ENCODE measurements at places on chromosomes 3 and 15.

GRCh38 chr3:111035316-111035715, 36.3 kb upstream of the NECTIN3 start:
- no peak for DNase-seq

GRCh38 chr3:186529201-186529999, 14.8 kb downstream of the CRYGS start:
- DNase-seq = no peak

- DNase-seq = no peak
Measured at GRCh38 chr3:182400838-182401237, 392.5 kb upstream of the ATP11B start.

GRCh38 chr3:117645561-117646242, 936.1 kb downstream of the TUSC7 start:
- no peak for DNase-seq

GRCh38 chr3:169835533-169835932, 22.8 kb upstream of the LRRC34 start:
- DNase-seq = no peak

DNA sequence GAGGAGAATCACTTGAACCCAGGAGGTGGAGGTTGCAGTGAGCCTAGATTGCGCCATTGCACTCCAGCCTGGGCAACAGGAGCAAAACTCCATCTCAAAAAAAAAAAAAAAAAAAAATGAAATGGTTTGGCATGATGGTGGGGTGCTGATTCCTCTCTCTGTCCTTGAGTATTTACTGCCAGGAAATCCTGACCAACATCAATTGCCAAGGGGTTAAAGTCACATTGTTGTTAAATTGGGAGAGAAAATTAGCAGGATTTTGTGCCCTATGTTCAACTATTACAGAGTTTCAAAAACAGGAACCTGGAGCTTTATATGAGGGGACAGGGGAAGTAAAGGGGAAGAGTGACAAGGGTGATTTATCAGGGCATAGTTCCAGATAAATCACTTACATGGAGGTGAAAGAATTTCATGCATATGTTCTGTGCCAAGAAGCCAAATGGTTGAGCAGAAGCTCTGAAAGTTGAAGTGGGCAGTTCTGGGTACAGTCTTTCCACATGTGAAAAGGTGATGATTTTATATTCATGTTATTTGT, 70.5 kb upstream of the TSEN2 start:
- DNase-seq = no peak

DNA sequence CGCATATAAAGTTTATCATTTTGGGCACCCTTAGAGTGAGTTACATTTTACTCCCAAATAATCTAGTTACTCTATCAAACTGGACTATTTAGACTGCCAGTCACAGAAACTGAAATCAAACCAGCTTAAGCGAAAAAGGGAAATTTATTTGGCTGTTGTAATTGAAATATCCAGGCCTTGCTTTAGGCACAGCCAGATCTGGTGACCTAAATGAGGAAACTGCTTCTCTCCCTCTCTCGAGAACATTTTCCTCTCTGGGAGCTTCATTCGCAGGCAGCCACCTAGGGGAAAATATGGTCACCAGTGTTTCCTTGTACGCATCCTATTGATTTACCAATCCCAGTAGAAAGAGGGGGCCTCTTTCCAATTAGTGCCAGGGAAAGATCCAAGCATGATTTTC, 175.3 kb upstream of the MITF start:
- DNase-seq = no peak

GRCh38 chr15:36358094-36358493, 221.3 kb upstream of the CDIN1 start:
- DNase-seq = no peak

GRCh38 chr15:60883691-60884640, 345.1 kb downstream of the RORA start:
- DNase-seq = no peak

GRCh38 chr15:57923750-57924149, 141.8 kb downstream of the ALDH1A2 start:
- DNase-seq = no peak

- no peak for DNase-seq
Measured at GRCh38 chr3:15089201-15089600, 9.7 kb downstream of the RBSN start.

DNA sequence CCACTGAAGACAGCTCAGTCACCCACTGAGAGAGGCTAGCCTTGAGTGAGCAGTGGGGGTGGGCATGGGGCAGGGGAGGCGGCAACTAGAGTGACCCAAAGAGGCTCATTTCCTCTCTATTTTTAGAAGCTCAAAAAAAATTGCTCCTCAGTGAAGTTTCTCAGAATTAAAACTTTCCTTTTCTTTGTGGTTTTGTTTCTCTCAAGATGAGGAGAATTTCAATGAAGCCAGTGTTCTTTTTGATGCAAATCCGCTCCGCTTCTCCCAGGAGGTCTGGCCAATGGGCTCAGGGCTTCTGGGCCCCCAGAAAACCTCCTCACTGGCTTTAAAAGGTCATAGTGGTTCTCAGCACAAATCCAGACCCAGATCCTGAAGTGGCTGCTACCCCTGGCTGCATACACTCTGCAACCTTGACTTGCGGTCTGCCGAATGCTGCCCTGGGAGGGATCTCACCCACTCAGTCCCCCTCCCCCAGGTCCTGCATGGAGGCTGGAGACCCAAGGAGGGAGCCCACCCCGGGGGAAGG, at the start of gene ACSBG1:
Gene ACSBG1, minus strand, starts transcription at position 51 of the 526 bp plus-strand sequence. CDS start 64 bp downstream, outside the sequence.
- no peak for DNase-seq

- no peak for DNase-seq
Measured at GRCh38 chr3:128590948-128591347, 59.7 kb downstream of the RPN1 start.

DNA sequence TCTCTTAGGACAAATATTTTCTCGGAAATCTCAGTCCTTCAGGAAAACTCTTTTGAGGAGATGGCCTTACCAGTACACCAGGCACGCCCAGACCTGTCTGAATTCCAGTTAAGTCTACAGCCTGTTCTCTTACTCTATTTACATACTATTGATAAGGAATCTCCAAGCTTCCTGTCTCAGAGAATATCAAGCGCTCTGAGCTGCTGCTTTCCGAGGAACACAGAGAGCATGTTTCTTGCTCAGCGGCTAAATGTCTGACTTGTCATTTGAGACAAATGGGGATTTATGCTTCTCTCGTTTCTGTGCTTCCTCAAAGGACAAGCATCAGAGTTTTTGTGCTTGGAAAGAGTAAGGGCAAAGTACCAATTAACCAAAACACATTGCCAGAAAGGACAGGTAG, 112.4 kb upstream of the CCDC54 start:
- no peak for DNase-seq

- DNase-seq = no peak
Measured at GRCh38 chr3:50417637-50418033, 58.3 kb upstream of the TMEM115 start.

- no peak for DNase-seq
Measured at GRCh38 chr3:42177068-42177800, 86.1 kb downstream of the TRAK1 start.

GRCh38 chr3:52498137-52499054, 3.3 kb downstream of the STAB1 start:
- no peak for DNase-seq

DNA sequence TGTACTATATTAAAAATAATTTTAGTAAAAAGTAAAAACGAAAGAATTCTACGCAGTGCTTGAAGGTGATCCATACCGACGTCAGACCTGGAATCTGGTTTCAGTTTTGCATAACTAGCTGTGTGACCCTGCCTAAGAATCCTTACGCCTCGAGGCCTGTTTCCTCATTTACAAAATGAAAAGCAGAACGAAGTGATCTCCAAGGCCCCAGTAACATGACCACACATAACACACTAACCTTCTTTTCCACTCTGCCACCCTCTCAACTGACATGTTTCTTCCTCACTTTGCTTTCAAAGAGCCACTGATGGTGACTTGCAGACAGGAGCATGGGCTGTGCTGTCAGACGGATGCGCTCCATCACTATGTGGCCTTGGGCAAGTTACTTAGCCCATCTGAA, 4.8 kb downstream of the MESD start:
- no peak for DNase-seq

GRCh38 chr15:85762756-85763127, 32.0 kb downstream of the KLHL25 start:
- DNase-seq = no peak

DNA sequence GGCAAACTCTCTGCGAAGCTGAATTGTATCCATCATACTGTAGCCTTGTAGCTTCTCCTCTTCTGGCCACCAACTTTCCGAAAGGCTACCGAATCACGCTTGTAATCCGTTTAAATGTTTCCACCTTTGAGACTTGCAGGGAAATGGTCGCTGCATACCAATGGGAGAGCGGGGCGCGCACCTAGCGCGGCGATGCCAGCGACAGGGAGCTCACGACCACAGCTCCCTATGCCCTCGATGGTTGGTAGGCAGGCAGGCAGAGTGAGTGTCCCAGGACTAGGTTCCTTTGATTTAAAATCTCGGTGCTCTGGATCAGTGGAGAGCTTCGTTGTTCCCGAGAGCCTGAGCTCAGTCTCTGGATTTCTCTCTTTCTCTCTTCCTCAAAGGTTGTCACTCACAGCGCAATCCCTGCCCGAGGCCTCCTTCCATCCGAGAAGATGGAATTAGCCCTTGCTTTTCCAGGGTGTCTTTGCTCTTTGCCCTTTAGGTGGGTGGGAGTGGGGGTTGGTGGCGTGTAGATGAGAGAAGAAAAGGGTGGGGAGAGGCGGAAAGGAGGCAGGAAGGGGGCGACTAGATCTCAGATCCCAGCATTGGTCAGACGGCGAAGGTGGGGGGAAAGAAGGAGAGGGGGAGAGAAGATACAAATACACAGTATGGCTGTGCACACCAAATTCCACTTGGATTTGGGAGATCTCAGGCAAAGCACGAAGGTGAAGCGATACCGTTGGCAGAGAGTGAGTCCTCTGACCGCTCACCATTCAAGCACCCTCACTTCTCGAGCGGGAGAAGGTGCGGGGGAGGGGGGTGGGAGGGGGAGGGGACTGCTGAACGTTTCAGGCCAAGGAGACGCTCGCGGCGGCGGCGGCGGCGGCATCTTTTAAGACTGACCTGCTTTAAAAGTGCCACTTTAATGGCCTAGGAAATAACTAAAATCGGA, at the start of gene SLITRK3:
Gene SLITRK3, minus strand, starts transcription at position 745 of the 937 bp plus-strand sequence. CDS start 5,554 bp downstream, outside the sequence.
- DNase-seq = no peak

DNA sequence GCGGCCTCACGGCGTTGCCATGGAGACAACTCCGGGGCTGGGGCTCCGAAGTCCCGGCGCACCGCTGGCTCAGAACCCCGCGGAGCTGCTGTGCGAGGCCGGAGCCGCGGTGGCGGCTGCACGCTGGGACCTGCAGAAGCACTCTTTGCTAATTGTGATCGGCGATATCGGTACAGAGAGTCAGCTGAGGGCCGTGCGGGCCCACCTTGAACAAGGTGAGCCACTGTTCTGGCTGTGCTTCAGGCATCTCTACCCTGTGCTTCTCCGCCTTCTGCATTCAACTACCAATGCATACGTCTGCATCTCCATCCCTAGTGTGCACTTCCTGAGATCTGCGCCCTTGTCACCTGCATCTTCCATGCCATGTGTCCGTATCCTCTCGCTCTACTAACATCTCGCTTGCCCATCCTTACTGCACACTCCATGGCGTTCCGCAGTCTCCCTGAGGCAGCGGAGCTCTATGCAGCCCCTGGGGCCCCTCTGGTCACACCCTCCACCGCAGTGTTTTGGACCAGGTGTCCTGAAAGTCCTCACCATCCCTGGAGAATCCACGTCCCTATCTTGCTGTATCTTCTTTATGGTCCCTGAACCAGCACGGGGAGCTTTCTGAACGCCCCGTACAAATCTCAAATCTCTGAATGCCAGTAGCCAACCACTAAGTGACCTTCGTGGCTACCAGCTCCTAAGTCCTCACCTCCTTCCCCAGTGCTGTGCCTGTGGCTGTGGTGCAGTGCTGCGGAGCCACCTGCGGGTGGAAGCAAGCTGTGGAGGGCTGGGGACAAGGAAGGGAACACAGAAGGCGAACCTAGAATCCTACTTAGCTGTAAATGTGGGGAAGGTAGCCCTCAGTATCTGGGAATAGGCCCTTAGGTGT, 6.2 kb upstream of the MAP1A start:
- no peak for DNase-seq

DNA sequence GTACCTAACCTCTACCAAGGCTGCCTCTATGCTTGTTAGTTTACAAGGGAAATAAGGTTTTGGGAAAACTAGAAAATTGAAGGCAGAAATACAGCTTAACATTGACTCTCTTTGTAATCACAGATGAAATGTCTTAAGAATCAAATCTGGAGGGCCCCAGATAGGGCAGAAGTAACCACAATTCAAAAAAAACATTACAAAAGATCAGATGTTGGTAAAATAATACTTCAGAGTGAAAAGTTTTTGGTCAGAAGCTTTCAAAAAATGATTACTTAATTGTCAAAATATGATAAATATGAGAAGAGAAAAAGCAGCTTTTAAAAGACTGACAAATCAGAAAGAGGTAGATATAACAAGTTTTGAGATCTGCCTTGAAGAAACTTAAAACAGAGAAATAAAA, 425.1 kb upstream of the NECTIN3 start:
- no peak for DNase-seq
